IPS DF 19.7 (cell line): ENCODE measurements at places on chromosomes 7 and 10.

DNA sequence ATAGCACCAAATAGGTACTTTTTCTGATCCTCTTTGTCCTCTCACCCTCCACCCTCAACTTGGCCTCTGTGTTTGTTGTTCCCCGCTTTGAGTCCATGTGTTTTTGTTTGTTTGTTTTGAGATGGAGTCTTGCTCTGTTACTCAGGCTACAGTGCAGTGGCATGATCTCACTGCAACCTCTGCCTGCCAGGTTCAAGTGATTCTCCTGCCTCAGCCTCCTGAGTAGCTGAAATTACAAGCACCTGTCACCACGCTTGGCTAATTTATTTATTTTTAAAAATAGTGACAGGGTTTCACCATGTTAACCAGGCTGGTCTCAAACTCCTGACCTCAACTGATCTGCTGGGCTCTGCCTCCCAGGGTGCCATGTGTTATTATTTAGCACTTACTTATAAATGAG is 5.3 kb downstream of the ZNF273 start:
- DNase-seq, result no peak

DNA sequence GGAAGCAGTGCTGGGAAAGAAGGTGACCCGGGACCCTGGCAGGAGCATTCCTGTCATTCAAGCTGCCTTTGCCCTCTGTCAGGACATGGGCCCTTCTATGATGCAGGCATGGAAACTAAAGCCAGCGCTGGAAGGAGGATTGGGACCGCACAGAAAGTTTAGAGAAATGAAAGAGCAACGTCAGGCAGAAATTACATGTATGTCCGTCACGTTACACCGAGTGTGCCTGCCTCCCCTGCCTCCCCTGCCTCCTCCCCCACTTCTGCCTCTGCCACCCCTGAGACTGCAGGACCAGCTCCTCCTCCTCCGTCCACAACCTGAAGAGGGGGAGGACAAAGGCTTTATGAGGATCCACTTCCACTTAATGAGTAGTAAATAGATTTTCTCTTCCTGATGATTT is 13.9 kb upstream of the PWWP2B start:
- DNase-seq, result no peak

DNA sequence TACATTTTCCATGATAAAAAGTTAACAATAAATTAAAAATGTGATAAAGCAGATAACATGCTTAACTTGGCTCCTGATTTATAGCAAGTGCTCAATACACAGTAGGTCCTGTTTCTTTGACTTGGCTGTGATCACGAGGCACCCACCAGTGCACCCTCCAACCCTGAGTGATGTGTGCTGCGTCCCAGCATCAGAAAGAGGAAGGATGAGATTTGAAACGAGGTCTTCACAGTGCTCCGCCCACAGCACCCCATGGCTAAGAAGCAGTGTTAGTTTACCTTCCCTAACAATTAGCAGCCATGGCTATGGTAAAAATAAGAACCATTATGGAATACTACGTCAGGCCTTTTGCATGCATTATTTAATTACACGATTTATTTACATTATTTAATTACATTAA is 292.0 kb upstream of the ZMIZ1 start:
- no peak for DNase-seq

DNA sequence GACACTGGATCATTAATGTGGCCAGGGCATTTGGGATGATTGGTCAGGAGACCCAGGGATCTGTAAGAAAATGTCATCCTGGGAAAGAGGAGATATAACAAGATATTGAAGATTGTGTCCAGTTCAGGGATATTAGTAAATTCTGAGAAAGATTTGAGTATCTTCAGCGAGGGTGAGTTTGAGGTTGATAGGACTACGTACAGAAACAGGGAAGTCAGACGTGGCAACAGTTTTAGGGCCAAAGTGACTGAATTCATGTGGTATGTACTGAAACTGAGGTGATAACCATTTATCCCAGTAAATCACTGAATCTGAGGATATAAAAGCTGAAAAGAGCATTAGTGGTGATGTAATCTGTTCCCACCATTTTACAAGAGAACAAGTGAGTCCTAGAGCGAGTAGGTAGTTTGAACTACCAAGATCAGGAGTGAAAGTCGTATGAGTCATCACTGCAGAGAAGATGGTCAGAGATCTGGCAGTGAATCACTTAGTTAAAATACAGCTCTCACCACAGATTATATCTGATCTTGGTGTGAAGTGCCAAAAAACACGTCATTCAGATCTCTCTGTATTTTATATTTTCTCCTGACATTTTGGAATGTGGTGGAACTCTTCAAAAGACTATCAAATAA is 220.5 kb downstream of the CDK14 start:
- no peak for DNase-seq

DNA sequence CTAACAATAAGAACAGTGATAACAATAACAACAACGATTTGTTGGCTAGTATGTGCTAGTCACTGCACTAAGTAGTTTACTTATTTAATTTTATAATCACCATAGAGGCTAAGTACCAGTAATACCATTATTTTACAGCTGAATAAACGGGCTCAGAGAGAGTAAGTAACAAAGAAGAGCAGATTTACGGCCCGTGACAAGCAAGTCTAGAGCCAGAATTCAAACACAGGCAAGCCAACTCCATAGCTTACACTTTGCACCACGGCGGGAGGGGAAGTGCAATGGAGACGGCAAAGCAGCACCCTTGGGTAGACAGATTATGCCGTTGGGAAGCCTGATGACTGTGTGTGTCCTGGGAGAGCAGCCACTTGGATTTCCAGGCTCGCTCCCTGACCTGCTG is 1.2 kb upstream of the OR6V1 start:
- DNase-seq, result no peak

DNA sequence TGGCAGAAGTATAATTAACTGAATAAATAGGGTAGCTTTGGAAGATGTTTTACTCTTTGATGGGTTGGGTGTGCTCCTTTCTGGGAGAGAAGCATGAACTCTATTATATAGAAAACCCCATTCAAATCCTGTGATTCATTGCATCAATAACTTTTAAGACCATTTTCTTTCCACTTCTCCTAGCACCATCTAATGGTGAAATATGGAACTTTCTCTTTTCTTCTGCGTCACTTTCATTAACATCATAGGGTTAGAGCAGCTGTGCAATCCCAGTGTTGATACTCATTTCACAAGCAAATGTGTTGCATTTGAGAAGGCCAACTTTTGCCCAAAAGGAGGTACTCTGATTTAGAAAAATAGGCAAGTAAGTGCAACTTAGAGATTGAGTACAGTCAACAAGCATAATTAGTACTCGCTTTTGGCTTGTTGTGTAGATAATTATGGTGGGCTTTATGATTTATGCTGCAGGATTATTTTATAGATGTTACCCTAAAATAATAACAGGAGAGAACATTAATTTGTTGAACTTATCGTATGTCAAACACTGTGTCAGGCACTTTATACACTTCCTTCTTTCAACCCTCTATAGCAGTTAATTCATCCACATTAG is 92.9 kb downstream of the CPED1 start:
- DNase-seq, result no peak

DNA sequence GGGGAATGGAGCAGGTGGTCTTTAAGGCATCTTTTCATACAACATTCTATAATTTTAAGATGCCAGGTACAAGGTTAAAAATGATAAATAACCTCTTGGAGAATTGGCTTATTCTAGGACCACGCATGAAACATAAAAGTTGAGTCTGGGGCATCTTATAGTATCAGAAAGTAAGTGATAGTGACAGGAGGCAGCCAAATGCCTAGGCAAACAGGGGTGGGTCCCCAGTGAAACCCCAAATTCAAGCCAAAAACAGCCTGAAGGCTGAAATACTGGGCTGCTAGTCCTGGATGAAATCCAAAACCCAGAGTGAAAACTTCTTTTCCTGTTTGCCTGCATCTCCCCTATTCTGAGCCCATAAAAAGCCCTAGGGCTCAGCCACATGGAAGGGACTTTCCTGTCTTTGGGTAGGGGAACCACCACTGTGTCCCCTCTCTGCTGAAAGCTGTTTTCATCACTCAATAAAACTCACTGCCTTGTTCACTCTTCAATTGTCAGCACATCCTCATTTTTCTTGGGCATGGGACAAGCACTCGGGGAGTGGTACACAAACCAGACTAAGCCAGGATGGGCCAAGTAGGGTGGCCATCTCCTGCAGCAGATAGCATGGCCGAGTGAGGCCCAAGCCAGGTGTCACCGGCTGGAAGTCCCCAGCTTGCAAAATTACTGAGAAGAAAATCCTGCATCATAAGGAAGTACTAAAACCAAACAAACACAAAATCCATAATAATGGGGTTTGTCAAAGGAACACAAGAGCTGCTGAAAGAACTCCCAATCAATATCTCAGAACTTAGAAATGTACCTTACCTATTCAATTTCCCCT is 241.6 kb upstream of the GALNT17 start:
- DNase-seq, result no peak

- no peak for DNase-seq
Observed at GRCh38 chr10:78784546-78784945, 284.2 kb upstream of the ZMIZ1 start.
